ENCODE measurements at places on chromosomes 7 and 10.

DNA sequence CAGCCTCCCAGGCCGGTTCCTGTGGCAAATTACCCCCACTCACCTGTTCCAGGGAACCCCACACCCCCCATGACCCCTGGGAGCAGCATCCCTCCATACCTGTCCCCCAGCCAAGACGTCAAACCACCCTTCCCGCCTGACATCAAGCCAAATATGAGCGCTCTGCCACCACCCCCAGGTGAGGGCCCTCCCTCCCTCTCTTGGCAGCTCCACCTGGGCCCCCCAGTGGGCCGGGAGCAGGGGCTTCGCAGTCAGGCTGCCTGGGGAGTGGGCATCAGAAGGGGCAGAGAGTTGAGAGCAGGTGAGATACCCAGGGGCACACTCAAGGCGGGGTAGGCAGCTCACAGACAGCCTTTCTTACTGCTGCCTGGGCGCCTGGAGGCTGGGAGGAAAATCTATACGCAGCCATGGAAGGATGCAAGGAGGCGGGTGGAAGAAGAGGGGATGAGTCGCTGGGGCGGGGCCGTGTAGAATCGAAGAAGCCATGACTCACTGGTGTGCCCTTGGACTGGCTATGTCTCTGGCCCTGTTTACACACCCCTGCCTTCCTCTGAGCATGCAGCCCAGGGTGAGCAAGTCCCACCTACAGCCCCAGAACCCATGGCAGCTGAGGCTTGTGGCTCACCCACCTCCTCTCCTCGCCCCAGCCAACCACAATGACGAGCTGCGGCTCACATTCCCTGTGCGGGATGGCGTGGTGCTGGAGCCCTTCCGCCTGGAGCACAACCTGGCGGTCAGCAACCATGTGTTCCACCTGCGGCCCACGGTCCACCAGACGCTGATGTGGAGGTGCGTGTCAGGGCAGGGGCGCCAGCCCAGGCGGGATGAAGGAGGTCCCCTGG lies 48.6 kb upstream of the PPIF start:
- no peak for DNase-seq

DNA sequence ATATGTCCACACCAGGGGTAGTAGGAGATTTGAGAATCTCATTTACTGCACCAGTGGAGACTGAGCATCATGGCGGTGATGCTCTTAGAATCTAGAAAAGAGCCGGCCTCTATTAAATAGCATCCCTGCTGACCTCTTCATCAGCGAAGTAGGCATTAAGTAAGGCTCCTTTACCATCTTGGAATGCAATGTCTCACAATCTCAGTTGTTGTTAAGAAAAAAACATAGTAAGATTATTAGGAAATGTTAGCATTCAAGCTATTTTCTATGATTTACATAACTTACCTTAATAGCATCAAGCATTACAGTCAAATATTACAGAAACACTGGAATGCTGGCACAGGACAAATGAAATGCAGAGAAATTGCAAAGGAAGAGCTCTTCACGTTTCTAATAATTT lies 54.5 kb downstream of the ORC5 start:
- no peak for DNase-seq

- DNase-seq = no peak
Observed at GRCh38 chr7:43589728-43590127, 6.8 kb downstream of the STK17A start.

DNA sequence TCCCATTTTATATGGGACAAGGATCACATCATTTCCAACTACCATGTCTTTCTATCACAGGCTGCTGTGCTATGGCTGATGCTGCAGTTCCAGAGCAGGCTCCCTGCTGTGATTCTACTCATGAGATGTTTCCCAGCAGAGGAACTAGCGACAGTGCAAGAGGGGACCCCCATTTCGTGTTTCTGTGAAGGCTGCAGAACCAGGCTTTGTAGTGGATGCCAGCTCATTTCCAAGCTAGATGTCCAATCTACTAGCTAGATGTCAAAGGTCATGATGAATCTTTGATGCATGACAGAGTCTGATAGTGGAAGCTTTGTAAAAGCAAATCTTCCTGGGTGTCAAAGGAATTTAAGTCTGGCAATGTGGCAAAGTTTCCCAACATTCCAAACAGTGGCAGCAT lies 21.2 kb upstream of the MYO3A start:
- no peak for DNase-seq

DNA sequence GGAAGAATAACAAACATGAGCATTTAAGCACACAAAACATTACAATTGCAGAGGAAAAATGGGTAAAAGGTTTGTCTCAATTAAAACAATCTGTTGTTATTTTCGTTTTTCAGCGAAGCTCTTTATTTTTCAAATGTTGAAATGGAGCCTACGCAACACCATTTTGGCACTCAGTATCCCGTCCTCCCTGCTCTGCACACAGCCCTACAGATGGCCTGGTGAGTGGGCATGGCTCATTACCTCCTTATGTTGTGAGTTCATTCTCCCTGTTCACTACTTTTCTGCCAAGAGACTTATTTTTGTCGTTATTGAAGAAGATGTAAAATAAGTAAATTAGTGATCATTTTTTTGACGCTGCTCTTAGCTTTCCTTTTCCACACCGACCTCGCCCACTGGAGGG lies 167.8 kb upstream of the CXCL12 start:
- no peak for DNase-seq

DNA sequence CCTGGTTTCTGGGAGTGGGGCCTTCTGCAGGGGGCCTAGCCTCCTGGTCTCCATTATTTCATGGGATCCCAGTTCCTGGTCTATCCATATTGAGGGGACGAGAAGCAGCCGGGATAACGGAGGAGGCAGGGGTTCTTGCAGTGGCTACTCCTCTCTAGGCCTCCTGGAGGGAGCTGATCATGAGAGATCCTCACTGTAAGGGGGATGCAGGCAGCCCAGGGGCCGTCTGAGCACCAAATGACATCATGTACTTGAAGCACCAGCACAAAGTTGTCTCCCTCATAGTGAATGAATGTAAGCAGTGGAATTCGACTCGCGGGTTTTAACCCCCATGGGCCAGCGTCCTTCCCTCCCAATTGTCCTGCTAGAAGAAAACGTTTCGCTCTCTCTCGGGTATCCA lies 964 bp upstream of the ADCY1 start:
- DNase-seq = no peak

GRCh38 chr7:129055294-129055816 lies 444 bp upstream of the TNPO3 start:
- DNase-seq = no peak

All from effector CD4-positive, alpha-beta T cell (primary cell).